ENCODE measurements at places on chromosomes 3 and 15.

DNA sequence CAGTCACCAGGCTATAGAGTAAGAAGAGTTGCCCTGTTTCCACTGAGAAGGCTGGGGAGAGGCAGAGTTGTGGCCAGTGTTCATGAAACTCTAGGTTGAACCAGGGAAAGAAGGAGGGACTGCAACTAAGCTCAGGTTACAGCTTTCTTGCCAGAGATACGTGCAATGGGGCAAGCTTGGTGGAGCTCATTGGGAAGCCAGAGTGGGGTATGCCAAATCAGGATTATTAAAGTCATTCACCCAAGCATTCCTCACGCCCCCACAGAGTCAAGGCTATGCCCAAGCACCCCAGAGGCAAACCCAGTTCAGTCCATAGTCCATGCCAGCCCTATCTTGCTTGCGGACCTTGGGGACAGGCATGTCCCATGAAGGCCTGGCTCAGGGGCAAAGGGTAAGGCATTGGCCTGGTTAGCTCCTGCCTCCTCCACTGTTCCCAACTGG, 17.6 kb downstream of the SLC6A20 start:
- DNase-seq, result no peak

- no peak for DNase-seq
These were observed 159.1 kb upstream of the EOMES start for GRCh38 chr3:27880969-27881892.

DNA sequence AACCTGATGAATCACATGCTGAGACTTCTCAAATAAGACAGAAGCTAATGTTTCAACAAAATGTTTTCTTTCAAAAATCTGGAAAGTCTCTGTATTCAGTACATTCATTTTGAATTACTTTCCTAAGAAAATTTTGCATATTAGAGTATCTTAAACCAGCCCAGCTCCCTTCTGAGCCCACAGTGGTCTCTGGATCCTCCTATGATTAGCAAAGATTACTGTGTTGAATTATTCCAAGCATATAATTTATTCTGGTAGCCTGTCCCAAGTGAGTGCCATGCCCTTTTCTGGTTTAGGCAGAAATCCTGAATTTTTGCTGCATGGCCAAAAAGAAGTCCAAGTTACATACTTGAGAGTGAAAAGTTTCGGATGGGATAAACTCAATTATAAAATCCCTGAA, 279.0 kb downstream of the CTNNB1 start:
- DNase-seq, result no peak

DNA sequence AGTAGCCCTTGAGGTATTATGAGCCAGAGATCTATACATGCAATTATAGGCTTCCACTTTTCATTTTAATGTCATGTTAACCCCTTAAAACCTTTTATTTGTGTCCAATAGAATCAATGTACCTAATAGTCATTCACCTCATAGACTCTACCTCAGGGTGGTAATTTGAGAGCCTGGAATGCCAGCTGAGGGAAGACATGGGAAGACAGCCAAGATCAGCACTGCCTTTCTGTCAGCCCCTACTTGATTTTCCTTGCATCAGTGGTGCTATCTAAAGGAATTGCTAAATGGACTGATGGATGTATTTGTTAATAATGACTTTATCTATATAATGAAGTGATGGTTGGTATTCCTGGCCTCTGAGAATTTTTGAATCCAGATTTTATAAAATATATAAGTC, 113.3 kb upstream of the GBE1 start:
- DNase-seq, result no peak

DNA sequence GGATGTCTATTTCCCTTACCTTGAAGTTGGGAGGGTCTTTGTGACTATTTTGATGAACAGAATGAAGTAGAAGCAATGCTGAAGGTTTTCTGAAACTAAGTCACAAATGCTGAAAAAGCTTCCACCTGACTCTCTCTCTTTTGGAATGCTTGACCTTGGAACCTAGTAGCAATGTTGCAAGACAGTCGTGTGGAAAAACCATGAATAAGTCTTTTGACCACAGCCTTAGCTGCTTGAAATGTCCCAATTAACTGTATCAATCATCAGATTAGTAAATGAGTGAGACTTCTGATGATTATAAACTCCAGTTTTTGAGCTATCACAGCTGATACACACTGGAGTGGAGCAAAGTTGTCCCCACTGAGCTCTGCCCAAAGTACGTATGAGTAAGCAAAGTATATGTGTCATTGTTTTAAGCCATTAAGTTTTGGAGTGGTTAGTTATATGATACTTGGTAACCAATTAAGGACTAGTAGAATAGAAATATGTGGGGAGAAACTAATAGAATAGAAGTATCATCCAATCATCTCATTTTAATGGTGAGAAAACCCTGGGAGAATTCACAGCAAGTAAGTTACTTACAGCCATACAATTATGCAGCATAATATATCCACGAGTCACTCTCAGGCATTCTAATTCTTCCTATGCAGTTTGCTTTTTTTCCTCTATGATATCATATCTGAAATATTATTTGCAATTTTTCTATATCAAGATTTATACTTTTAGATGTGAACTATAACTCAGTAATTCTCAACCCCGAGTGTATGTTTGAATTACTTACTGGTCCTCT, 1010.6 kb downstream of the ROBO2 start:
- no peak for DNase-seq
